CD4-positive, alpha-beta memory T cell (primary cell): ENCODE measurements at places on chromosomes 13 and 19. TPM values are rescaled to one million over a fixed set of nuclear protein-coding genes. Genes with fewer than 3 reads are reported as not detected.

PNMA8B gene
- total RNA-seq: 1.2 TPM

FCGBP gene
- total RNA-seq: 79.4 TPM

PCCA gene
- 8.7 TPM for total RNA-seq

MEF2B gene
- 5.2 TPM for total RNA-seq

LILRB4 gene
- total RNA-seq: 3.5 TPM

ZNF726 gene
- total RNA-seq: 3.3 TPM

B3GNT8 gene
- 3.2 TPM for total RNA-seq

PRSS57 gene
- not detected for total RNA-seq

NLRP4 gene
- not detected for total RNA-seq

DNA sequence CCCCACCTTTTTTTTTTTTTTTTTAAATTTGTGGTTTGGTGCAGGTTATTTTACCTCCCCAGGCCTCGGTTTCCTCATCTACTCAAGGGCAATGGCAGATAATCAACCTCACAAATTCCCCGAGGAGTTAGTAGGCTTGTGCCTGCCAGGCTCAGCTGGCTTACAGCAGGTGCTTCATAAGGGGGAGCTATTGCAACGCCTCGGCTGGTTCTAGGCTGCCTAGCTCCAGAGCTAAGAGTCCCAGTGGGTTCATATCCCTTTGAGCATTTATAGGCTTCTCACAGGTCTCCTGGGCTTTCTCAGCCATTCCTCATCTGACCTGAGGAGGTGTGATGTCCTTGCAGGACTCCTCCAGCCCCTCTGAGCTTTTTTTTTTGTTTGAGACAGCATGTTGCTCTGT is 10.6 kb downstream of the BCKDHA start:
- DNase-seq: no peak

GRCh38 chr13:43720780-43721397 is 65.9 kb downstream of the ENOX1 start:
- DNase-seq: no peak

- no peak for DNase-seq
Measured at GRCh38 chr13:95005300-95005699, 293.0 kb upstream of the SOX21 start.

DNA sequence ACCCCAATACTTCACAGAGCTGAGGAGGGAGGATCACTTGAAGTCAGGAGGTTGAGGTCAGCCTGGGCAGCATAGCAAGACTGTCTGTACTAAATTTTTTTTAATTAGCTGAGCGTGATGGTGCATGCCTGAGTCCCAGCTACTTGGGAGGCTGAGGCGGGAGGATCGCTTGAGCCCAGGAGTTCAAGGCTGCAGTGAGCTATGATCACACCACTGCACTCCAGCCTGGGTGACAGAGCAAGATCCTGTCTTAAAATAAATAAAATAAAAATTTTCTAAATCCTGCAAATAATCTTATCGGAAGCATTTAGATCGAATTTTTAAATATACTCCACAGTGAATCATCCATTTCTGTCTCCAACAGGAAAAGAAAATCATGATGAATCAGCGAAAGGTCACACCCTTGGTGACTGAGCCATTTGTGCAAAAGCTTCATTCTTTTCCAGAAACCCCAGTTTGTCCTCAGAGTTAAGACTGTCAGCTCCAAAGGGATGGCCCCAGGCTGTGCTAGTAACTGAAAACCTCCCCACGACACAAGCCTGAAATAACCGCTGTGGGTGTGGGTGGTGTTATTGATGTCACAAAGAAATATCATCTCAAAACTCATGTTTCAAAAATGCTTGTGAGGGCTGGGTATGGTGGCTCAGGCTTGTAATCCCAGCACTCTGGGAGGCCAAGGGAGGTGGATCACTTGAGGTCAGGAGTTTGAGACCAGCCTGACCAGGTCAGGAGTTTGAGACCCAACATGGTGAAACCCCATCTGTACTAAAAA is 167.6 kb downstream of the PTPRS start:
- no peak for DNase-seq

- peak; percentile 87 for DNase-seq
Measured at GRCh38 chr13:99496184-99497142, 4.8 kb upstream of the TM9SF2 start.

DNA sequence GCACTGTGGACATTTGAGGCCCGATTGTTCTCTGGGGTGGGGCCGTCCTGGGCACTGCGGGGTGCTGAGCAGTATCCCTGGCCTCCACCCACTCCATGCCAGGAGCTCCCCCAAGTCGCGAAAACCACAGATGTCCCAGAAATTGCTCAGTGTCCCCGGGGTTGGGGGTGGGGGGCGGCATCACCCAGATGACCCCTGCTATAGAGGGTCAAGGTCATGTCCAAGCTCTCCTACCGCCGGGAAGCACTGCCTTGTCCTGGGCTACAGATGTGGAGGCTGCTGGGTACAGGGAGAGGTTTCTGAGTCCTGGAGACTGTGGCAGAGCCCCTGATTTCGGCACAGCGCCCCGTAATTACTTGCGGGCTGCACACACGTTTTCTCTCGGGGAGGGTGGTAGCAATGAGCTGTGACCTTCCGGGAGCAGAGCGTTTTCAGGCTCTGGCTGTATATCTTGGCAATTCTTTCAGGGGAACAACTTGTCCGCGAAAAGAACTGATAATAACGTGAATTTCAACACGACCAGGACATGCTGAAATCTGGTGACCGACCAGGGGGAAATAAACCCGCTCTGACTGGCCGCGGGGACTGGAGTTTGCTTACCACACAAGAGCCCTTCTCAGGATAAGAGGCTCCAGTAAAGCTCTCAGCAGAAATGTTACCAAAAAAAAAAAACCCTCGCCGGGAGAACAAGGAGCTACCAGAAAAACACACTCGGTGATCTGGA is 68.1 kb downstream of the GNG7 start:
- no peak for DNase-seq

DNA sequence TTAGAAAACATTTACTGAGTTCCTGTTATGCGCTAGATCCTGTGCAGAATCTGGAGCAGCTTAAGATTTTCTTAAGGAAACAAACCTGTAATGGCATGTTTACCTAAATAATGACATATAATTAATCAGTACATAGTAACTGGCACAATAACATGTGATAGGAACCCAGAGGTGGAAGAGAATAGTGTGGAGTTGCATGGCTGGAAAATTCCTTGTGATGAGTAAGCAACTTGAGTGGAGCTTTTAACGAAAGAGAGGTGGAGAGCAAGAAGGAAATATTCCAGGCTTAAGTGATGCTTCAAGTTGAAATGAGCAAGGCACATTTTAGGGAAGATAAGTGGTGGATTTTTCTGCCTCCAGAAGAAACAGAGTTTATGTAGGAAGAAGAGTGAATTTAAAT is 9.2 kb upstream of the GPC5 start:
- no peak for DNase-seq

- no peak for DNase-seq
Measured at GRCh38 chr13:112844411-112844810, 124.6 kb upstream of the MCF2L start.

GRCh38 chr19:10639836-10640235 is 14.3 kb upstream of the ILF3 start:
- DNase-seq: no peak

GRCh38 chr13:107035778-107036177 is 467.8 kb upstream of the ARGLU1 start:
- no peak for DNase-seq

GRCh38 chr19:49502866-49503581 is 6.8 kb downstream of the RPS11 start:
- peak; percentile 79 for DNase-seq

DNA sequence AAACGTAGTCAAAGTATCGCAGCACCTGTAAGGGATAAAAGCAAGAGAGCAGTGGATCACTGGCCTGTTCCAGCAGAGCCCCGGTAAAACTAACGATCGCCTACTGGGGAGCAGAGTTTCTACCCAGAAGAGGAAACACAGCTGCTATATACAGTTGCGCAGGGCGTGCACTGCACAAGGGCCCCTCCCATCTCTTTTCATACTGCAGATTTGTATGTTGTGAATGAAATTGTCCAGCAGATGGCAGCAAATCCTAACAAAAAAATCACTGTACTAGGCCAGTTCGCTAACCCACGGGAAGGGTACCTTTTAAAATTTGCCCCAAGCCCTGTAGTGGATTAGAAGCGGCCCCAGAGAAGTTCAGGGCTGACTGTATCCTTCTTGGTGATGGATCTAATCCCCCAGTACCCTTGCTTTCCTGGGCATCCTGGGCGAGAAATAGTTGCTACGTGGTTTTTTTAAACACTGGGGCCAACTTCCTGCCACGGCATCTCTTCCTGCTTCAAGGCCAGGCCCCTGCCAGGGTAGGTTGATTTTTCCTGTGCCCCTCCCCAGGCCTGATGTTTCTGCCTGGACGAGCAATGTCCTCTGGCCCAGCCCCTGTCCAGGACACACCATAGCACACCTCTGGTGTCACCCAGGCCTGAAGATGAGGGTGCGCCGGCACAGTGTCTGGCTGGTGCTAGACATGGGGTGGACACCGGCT is 127.0 kb downstream of the IER2 start:
- DNase-seq: peak; percentile 80

GRCh38 chr19:39878398-39878797 is 32.2 kb upstream of the FBL start:
- no peak for DNase-seq

DNA sequence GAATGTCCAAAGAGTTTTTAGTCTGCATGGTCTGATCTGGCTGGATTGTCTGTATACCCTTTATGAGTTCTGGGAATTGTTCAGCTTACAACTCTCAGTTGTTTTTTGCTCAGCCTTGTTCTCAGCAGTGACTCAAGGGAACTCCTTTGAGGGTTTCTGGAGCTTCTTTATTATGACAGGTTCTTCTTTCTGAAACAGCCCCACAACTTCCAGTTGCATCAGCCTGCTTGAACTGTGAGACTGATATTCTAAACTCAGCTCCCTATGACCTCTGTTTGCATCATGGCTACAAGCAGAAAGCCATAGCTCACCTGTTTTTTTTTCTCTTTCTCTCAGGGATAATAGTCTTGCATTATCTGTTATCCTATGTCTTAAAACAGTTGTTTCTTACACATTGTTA is 85.0 kb downstream of the TDRD3 start:
- no peak for DNase-seq

- no peak for DNase-seq
Measured at GRCh38 chr13:32165796-32166195, 134.2 kb downstream of the FRY start.

- no peak for DNase-seq
Measured at GRCh38 chr19:4061178-4061682, 5.5 kb downstream of the ZBTB7A start.

DNA sequence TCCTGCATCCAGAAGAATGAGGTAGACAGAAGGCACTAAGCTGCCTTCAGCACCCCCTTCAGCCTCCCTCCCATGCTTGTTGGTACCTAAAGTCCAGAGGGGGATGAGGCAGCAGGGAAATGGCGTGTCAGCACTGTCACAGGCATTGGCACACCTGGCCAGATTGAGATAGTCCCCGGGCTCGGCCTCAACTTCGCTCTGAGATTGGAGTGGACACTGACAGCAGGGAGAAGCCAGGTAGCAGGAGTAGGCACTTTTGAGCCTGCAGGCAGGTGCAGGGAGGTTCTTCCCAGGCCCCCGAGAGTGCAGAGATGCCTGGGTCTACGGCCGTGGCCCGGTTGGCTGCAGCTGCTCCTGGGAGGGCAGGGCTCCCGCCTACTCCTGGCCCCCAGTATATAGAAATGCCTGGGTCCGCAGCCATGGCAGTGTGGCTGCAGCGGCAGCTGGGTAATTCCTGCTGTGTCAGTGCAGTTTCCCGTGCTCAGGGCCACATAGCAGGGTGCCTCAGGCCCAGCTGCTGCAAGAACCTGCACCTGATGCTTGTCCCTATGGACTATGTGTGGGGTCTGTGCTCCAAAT is 160.3 kb downstream of the SLITRK6 start:
- no peak for DNase-seq

DNA sequence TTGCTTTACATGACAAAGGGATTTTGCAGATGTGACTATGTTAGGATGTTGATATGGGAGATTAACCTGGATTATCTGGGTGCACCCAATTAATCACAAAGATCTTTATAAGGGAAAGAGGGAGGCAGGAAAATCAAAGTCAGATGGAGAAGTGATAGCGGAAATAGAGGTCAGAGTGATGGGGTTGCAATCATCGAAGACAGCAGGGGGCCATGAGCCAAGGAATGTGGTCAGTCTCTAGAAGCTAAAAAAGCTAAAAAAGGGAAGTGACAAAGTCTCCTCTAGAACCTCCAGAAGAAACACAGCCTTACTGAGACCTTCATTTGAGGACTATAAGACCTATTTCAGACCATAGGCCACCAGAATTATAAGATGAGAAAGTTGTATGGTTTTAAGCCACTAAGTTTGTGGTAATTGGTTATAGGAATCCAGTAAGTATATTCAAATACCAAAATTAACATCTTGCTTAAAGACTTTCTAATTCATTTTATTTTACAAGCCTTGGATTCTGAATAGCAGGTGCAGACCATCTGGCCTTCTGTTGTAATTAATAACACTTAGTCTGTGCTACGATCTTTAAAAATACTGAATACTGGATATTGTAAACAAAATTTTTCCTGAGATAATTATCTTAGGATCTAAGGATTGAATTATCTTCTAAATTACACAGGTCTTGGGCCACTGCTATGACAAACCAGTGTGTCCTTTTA is 493.4 kb upstream of the PCDH20 start:
- DNase-seq: no peak

DNA sequence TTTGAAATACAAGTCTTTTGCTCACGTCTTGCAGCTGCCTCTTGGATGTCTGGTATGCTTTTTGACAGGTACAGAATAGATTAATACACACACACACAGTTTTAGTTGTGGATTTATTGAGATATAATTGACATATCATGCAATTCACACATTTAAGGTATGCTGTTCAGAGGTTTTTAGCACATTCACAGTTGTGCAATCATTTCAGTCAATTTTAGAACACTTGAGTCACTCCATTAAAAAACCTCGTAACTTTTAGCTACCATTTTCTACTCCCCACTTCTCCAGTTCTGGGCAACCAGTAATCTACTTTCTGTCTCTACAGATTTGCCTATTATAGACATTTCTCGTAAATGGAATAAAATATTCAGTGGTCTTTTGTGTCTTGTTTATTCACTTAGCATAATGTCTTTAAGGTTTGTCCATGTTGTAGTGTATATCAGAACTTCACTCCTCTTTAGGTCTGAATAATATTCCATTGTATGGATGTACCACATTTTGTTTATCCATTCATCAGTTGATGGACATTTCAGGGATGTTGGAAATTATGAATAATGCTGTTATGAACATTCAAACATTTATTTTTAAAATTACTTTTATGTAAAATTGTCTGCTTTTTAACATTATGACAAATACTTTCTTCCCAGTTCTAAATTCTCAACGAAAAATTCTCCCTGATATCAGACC is 2.5 kb upstream of the ZMYM2 start:
- DNase-seq: no peak

DNA sequence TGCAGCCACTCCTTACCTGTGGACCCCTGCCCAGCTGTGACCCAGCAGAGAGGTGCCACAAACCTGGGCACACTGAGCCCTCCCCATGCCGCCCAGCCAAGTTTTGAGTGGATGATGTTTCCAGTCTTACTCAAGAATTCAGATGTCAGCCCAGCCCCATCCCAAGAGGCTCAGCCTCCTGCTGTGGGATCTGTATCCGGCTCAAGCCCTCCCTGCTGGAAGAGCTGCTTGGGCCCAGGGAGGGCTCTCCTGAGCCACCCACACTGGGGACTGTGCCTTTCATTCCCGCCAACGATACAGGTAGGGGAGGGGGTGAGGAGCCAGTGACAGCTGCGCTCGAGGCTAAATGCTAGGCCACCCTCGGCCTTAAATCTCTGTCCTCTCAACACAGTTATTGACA is 5.9 kb upstream of the SLC7A9 start:
- no peak for DNase-seq

GRCh38 chr19:38666663-38667511 is 19.4 kb downstream of the ACTN4 start:
- DNase-seq: peak; percentile 66
